ENCODE measurements at places on chromosomes 13 and 19.

DNA sequence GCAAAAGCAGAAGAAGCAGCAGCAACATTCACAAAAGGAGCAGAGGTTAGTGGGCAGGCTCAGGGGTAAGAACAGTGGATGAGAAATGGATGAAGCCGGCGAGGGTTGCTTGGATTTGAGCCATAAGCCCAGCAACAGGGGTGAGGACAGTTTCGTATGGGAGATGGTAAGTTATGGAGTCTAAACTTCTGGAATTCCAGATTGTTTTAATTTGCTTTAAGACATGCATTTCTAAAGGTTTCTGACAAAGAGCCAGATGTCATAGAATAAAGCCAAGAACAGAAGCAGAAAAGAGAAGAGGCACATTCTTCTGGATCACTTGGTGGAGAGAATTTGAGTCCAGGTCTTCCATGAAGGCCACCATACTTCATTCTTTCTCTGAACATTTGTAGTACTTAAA is 76.6 kb downstream of the TNFSF11 start:
- no peak for DNase-seq

DNA sequence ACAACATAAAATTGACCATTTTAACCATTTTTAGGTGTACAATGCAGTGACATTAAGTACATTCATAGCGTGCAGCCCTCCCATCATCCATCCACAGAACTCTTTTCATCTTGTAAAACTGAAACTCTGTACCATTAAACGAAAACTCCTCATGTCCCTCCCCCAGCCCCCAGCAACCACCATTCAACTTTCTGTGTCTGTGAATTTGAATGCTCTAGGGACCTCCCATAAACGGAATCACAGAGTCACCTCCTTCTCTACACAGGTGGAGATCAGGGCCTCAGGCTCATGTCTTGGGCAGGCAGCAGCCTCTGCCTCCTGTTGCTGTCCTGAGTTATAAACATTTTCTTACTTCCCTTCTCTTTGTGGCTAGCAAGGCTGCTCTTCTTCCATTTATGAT is 7.3 kb upstream of the CCNE1 start:
- no peak for DNase-seq

GRCh38 chr13:40508127-40508526 is 158.3 kb downstream of the FOXO1 start:
- peak; percentile 28 for DNase-seq

- DNase-seq = no peak
These were observed 148.9 kb downstream of the DCT start for GRCh38 chr13:94330552-94331071.

DNA sequence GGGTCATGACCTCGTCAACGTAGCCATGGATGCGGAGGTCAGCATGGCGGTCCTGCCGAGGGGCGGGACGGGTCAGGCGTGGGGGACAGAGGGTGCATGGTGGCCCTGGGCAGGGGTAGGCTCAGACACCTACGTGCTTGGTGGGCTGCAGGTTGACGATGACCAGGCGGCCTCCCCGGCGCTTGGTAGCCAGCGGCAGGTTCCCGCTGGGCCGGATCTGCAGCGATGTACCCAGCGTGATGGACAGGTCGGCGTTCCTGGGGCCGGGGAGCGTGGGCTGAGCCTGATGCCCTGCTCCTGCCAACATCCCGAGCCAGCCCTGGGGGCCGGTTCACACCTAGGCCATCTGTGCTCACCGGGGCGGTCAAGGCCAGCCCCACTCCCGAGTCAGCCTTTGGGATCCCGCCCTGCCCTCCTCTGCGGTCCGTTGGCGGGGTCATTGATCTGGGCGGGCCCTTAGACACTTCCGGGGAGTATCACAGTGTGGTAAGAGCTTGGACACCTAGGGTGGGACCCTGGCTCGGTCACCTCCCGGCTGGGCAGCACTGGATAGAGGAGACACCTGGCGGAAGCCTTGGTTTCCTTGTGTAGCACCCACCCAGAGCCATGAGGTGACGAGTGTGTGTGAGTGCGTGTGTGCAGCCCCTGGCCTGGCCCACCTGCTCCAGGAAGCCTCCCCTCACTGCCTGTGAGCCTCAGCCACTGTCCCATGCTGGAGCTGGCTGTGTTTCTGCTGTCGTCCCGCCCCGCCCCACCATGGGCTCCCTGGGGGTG is 7.3 kb downstream of the SIRT6 start:
- DNase-seq = no peak
